ENCODE measurements at places on chromosomes 1 and 21.

DNA sequence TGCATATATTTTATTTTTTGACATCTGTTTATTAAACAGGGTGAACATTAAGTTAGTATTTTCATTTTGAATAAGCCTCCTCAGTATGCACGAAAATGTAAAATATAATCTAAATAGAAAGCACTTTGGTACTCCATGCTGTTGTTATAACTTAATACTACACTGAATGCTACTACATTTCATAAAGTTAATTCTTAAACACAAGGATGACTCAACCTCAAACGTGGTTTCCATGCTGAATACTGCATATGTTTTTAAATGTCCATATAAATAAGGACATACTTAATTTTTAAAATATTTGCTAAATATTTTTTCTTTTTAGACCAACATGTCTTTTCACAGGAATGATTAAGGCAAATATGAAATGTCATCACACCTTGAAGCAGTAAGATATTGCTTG, 83.9 kb downstream of the USP24 start:
- no peak for DNase-seq

DNA sequence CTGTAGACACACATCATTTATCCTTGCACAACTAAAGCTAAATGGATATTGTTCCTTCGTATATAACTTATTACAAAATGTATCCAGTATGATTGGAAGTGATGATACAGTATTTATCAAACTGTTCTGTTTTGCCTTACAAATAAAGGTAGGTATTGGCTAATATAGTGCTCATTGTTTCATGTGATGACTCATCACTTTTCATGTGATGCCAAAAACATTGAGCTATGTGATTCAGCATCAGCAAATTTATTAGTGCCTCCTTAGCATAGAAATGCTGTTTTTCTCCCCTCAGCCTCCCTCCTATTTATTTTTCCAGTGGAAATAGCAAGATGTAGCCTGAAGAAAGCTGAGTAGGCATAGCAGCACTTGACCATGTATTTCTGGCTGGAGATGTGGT, 228.6 kb upstream of the LYPLAL1 start:
- DNase-seq = no peak

DNA sequence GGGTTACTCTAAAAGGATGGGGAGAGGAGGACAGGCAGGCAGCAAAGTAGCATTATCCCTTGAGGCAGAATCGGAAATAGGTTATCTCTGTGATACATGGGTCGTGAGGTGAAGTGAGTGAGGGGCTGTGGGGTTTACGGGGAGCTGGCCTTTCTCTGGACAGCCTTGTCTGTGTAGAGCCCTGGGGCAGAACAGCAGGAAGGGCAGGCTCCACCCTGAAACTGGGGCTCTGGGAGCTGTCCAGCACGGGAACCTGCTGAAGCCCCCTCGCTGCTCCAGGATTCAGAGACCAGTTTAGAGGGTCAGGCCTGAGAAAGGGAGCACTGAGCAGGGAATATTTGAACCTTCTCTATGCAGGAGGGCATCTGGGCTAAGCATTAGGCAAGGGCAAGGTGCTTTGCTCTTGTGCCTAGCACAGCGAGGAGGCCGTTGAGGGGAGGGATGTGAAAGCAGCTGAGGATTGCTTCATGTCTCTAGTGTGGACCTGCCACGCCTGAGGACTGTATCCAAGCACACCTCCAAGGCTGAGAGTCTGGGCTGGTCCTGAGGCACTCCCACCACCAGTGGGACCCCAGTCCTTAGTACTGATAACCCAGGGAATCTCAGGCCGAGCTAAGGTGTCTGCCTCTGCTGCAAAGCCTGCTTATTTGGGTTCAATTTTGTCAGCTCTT, 55.8 kb downstream of the NAV1 start:
- no peak for DNase-seq

DNA sequence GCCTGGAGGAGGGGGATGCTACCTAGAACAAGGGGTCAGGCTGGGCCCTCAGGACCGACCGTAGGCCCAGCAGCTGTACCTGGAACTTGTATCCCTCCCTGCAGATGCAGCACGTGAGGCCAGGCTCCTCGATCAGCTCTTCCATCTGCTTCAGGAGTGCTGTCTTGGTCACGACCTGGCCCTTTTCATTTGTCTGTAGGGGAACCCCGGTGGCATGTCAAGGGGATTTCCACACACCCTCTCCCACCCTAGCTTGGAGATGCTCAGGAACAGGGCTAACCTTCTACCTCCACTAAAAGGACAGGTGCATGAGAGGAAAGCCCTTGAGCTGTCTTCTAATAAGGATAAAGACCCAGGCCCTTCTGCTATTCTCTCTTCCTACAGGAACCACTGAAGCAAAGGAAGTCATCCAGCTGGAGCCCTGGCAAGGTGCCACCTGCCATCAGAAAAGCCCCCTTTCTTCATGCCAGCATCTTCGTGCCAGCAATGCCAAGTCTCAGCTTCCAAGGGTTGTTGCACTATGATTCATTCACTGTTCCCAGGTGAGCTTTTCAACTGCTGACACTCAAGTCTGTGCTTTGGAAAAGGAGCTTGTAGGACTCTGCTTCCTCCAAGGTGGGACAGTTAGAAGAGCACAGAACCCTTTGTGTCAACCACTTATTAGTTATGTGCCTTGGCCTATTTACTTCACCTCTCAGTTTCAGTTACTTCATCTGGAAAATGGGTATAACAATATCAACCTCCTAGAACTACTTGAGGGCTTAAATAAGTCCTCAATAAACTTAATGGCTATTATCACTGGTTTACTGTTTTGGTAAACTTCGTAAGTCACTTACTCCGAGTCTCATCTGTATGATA, 122.1 kb downstream of the UBR4 start:
- no peak for DNase-seq

GRCh38 chr1:4486408-4487120, 167.8 kb upstream of the AJAP1 start:
- DNase-seq = no peak

DNA sequence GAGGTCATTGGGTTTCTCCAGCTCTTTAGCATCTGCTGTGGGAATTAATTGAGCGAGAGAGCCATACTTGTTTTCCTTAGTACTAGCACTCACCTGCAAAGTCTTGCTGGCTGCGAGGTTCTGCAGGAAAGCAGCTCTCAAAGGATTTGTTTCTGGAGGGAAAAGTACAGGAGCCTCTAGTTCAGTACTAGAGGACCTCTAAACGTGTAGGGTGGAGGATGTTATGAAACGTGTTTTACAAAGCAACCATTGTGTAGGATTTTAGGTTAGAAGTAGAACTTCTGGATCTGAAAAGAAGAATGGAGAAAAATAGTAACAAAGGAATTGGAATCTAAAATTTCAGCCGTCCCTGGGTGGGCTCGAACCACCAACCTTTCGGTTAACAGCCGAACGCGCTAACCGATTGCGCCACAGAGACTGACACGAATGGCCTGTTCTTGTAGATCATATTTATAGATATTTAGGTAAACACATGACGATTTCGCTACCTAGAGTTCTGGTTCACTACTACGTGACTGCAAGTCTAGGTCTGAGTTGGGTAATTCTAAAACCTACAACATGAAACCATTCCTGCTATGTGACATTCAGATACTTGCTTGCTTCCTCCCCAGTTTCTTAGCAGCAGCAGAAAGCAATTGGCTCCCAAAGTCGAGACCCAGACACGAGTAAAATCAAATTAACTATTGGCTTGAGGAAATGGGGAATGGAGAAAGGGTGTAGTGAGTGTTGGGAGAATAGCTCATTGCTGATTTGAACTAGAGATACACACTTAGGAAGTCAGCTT, 60.2 kb upstream of the CFAP126 start:
- DNase-seq = peak; percentile 41

DNA sequence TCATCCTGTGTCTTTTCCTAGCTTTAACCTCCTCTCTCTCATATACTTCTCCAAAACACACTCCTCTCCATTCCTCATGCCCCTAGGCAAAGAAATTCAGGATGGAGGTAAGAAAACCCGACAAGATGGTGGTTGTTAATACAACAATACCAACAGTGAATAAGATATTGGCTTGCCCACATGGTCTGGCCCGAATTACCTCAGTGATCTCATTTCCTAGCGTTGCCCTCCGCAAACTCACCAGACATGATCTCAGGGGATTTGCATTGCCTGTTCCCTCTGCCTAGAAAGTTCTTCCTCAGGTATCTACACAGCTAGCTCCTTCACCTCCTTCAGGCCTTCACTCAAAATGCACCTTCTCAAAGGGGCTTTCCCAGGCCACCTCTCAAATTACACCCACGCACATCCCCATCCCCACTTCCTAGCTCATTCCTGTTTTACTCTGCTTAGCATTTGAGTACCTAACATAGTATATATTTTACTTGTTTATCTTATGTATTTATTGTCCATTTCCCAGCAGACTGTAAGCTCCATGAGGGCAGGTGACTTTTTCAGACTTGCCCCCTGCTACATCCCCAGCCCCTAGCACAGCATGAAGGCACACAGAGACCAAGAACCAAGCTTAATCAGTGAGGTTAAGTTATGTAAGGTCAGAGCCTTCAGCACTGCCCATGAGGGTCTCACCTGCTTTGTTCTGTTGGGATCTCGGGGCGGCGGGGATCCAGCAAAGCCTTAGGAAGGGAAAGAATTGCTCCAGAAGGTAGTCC, 10.2 kb upstream of the UBR4 start:
- DNase-seq = no peak

GRCh38 chr1:98133131-98133530, 212.3 kb upstream of the DPYD start:
- DNase-seq = no peak

DNA sequence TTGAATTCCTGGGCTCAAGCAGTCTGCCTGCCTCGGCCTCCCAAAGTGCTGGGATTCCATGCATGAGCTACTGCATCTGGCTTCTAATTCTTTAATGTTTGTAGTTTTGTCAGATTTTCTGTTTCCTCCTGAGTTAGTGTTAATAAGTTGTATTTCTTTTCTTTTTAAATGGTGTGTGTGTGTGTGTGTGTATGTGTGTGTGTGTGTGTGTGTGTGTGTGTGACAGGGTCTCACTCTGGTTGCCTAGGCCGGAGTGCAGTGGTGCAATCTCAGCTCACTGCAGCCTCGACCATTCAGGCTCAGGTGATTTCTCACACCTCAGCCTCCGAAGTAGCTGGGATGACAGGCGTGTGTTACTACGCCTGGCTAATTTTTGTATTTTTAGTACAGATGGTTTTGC, 50.2 kb downstream of the ADARB1 start:
- no peak for DNase-seq

DNA sequence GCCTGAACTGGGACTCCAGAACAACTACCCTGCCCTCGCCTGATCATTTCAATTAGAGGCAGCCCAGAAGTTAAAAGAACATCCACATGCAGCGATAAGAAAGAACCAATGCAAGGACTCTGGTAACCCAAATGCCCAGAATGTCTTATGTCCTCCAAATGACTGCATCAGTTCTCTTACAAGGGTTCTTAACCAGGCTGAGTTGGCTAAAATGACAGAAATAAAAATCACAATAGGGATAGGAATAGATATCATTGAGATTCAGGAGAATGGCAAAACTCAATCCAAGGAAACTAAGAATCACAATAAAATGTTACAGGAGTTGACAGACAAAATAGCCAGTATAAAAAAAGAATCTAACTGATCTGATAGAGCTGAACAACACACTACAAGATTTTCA, 80.1 kb upstream of the PTGFR start:
- no peak for DNase-seq

GRCh38 chr1:53449021-53449420, 10.2 kb upstream of the DMRTB1 start:
- DNase-seq = no peak

DNA sequence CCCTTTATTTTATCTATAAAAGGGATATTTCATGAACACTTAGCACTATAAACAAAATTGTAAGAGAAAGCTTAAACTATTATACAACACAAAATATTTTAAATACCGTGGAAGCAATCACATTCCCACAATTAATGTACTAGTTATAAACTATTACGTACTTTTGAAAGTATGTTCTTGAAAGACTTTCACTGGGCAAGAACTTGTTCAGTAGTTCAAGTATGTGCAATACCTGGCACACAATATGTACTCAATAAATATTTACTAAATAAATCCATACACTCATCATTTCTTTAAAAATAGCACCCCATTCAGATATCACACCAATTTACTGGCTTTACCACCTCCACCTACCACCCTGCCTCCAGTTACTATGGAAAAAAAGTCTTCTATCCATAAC, 12.6 kb upstream of the FMO2 start:
- DNase-seq = no peak

- DNase-seq = no peak
These were observed 2.6 kb upstream of the PTPRU start for GRCh38 chr1:29233693-29234092.

- DNase-seq = no peak
These were observed 51.3 kb downstream of the PTP4A2 start for GRCh38 chr1:31886866-31887265.

GRCh38 chr1:117836069-117836468, 93.4 kb downstream of the GDAP2 start:
- no peak for DNase-seq

DNA sequence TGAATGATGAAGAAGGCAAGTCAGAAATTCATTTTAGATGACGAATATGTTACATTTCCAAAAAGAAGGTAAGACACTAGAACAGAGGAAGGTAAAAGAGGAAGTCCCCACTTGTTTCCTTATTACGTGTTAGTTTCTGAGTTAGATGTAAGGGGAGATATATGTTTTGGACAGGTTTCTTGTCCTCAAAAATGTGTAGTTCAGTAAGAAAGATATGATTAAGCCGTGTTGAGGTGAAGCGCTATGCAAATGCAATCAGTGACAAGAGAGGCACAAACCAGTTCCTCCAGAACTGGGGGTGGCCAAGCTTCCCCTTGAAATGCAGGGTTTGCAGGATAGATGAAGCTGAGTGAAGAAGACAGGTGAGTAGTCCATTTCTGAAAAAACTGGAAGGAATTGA, 293.3 kb upstream of the RUNX1 start:
- peak; percentile 25 for DNase-seq

DNA sequence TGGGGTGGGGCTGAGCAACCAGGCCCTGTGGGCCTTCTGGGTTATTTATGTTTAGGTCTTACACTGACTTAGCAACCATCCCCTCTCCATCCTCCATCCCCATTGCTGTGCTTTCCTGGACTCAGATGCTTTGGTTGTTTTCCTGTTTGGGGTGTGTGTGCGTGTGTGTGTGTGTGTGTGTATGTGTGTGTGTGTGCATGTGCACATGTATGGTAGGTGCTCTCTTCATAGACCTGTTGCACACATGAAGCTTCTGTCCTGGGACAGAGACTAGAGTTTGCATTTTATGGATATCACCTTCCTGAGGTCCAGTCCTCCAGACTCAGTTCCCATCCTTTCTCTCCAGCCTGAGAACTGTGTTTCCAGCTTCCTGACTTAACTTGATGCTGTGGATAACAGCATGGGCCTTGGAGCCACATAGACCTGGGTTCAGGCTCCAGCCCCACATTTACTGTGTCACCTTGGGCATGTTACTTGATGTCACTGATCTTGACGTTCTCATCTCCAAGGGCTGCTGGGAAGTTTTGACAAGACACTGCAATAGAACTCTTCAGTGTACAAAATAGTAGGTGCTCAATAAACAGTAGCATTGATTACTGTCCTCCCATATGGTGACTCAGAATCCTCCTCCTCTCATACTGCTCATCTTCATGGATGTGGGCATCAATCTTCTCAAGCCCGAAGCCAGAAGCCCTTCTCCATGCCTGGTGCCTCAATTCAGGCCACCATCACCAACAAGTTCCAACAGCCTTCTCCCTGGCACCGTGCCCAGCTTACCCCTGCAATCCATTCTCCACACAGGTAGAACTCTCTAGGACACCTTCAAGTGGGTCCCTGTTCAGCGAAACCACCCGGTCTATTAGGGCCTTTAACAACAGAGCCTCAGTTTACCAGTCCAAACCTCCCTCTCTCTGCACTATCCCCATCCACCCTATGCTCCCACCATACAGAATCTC, 181.8 kb upstream of the EDN2 start:
- no peak for DNase-seq

GRCh38 chr1:25926731-25927496, 20.7 kb upstream of the STMN1 start:
- no peak for DNase-seq

GRCh38 chr1:224406216-224406615, 28.4 kb downstream of the WDR26 start:
- DNase-seq = no peak
